Peyer's patch (tissue), 4 donors: ENCODE measurements at places on chromosomes 4 and X. TPM values are rescaled to one million over a fixed set of nuclear protein-coding genes. Genes with fewer than 3 reads are reported as not detected.

- no peak for DNase-seq
These were observed 82.8 kb upstream of the CAMK2D start for GRCh38 chr4:113844369-113844768.

Gene ALB
- total RNA-seq = 0.66 TPM

GRCh38 chr4:2489841-2490552 is 21.1 kb downstream of the RNF4 start:
- DNase-seq = no peak

GRCh38 chrX:40385256-40385655 is 195.5 kb upstream of the ATP6AP2 start:
- no peak for DNase-seq

Gene C4orf50
- total RNA-seq = 0.40 TPM

Gene UBE2D3
- 312 TPM for total RNA-seq

GRCh38 chr4:140875746-140876452 is 119.7 kb upstream of the TBC1D9 start:
- no peak for DNase-seq

Gene PGAM4
- total RNA-seq = not detected

Gene GRPEL1
- total RNA-seq = 13.7 TPM

DNA sequence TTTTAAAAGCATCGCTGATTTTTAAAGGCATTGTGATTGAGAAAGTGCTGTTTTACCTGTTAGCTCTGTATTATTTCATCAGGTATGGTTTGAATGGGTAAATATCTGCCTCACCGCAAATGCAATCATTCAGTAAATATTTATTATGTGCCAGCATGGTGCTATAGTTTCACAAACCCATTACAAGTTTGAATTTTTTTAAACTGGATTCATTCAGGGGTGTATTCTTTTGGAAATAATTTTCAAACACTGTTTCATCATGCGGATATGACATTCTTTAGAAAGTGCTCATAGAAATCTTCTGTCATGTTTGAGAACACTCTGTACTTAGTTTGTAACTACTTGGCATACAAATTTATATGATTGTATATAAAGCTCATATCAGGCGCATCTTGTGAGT is 37.2 kb downstream of the LIMCH1 start:
- DNase-seq = no peak

GRCh38 chrX:9326369-9326768 is 138.5 kb upstream of the TBL1X start:
- no peak for DNase-seq
